Keratinocyte (primary cell): ENCODE measurements at places on chromosomes 16 and 17. TPM values are rescaled to one million over a fixed set of nuclear protein-coding genes. Genes with fewer than 3 reads are reported as not detected.

GRCh38 chr16:85614338-85615013 is 1.4 kb downstream of the GSE1 start:
- DNase-seq: no peak

- no peak for DNase-seq
These were observed 25.1 kb downstream of the SALL1 start for GRCh38 chr16:51125992-51126391.

DNA sequence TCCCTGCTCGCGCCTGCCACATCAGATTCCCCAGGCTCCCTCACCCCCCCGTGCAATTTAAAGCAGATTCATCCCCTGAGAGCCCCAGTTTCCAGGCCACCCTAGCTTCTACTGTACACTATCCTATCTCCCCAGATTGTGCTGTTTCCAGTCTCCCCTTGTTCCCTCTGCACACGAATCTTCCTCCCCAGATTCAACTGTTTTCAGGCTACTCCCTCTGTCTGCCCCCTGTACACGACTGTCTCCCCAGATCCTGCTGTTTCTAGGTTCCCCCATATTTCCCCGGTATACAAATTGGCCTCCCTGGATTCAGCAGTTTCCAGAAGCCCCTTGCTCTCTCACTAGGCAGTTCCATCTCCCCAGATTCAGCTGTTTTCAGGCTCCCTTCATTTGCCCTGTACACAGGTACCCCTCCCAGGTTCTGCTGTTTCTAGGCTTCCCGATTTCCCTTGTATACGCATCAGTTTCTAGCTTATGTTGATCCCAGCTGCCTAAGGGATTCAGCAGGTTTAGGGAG is 22.9 kb downstream of the COPZ2 start:
- DNase-seq: no peak

ADGRG1 gene
- 28.4 to 94.9 TPM (median 38.4 TPM) in 3 replicates for polyA plus RNA-seq

- DNase-seq: peak; percentile 32
These were observed 1.0 kb upstream of the AIPL1 start for GRCh38 chr17:6435968-6436367.

- no peak for DNase-seq
These were observed 18.5 kb downstream of the TOP2A start for GRCh38 chr17:40399185-40399584.

SCGB1C2 gene
- polyA plus RNA-seq: not detected in 3 replicates

P3H4 gene
- polyA plus RNA-seq: 4.2 to 8.4 TPM (median 5.9 TPM) in 3 replicates

DNA sequence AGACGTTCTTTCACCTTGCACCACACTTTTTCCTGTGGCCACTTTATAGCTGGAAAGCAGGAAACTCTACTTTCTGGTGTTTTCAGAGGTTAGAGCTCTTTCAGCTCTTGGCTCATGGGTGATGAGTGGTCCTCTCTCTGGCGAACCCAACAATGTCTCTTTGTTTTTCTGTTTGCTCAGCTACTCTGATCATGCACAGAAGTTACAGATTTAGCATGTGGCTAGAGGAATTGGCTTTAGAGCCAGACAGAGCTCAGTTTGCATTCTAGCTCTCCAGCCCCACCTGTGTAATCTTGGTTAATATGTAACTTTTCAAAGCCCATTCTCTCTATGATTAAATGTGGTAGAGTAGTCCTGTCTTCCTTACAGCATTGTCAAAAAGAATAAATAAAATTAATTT is 225.2 kb downstream of the HAPSTR1 start:
- DNase-seq: no peak

CLDN9 gene
- polyA plus RNA-seq: 0.02 TPM in 1 of 3 replicates, not detected in the others

MFAP4 gene
- not detected in 3 replicates for polyA plus RNA-seq

DNA sequence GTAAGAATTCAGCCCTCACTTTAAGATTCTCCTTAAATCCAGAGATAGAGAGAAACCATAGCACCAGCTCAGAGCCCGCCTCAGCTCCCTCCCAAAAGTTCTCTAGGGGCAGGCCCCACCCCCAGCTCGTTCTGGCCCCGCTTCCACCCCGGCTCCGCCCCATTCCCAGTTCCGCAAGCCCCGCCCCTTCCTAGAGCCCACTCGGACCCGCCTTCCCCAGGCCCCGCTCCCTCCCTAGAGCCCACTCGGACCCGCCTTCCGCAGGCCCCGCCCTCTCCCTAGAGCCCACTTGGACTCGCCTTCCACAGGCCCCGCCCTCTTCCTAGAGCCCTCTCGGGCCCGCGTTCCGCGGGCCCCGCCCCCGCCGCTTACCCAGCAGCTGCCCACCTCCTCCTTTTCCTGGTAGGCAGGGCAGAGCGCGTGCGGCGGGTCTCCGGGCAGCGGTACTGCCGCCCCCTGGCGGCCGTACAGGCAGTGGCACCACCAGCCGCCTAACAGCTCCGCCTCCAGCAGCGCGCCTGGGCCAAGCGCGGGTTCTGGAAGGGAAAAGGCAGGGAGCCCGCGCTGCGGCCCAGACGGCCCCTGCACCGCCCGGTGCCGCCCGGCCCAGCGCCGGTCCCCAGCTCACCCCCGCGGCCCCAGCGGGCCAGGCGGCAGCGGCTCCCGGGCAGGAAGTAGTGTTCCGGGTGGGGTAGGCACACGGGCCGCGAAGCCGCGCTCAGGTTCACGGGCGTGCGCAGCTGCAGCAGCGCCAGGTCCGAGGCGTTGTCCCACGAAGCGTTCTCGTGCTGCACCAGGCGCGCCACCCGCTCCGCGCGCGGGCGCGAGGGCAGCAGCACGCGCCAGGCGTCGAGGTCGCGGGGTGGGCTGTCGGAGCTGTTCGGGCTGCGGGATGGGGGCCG is 6.8 kb upstream of the PRSS8 start:
- DNase-seq: peak; percentile 93

RDM1 gene
- polyA plus RNA-seq: 0.40 to 1.1 TPM (median 0.87 TPM) in 3 replicates

DNA sequence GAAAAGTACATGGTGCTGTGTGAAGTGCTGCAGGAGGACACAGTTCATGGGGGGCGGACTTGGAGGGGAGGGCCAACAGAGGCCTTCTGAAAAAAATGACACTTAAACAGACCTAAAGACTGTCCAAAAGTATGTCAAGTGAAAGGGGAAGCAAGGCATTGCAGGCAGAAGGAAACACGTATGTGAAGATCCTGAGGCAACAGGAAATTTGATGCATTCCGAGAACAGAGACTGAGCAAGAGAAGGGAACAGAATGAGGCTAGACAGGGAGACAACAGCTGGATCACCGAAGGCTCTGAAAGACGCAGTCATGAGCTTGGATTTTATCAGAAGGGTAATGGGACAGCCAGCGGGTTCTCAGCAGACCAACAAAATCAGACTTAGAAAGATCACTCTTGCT is 1.1 kb downstream of the IFT20 start:
- DNase-seq: no peak

DNA sequence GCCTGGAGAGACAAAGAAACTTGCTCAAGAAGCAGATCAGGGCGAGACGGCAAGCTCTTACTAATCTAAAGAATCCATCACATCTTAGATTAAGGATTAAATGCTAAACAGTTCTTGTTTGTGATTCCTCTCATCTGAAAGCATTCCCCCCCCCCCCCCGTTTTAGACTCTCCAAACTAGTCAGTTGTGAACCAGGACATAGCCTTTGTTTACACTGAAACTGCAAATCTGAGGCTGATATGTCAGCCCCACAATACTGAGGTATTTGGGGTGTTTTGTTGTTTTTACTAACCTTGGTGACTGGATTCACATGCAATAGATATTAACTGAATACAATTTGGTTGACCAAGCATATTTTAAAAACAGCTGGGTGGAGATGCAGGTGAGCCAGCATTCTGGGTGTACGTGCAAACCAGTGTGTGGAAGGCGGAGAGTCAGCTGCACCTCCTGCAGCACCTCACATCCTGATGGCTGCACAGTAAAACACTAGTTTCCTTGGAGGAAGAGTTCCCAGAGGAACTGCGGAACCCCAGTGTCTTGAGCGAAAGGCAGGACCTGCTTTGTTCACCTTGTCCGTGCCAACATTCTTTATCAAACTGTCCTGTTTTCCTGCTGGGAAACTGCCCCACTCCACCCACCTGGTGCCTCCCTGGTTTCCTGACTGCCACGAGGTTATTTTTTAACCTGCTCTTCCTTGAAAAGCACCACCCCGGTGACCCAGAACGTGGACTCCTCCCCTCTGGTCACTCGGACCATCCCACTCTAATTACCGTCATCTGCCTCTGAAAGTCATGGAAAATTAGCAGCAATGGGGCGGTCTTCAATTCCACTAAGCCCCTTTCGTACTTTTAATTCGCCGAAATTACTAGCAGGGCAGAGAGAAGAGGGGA is 1.2 kb upstream of the YPEL2 start:
- no peak for DNase-seq

GRCh38 chr17:47844814-47845715 is 4.0 kb upstream of the SCRN2 start:
- DNase-seq: no peak

DNA sequence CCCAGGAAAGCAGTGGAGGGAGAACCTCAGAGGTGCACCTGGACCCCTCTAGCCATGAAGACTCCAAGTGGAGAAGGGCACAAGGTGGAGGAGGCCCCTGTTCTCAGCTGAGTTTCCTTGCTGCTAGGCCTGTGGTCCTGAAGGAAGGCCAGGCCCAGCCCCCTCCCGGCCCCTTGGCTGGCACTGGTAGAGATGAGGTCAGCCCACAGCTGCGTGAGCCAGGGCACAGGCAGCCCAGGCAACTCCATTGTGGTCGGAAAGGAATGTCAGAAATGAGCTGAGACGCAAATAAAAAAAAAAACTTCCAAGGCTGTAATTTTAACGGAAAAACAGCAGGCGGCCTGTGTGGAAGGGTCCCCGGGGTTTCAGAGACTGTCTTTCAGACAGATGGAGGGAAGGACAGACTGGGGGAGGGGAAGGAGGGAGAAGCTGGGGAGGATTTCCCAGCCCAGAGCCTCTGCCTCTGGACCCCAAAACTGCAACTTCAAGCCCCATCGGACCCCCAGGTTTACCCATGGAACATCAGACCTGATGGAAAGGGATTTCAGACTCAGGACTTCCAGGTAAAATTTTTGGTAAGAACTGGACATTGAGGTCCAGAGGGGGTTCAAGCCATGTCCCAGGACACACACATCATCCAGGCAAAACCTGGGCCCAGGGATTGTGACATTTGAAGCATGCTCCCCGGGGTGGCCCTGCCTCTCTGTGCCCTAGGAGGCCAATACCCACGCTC is 25.6 kb upstream of the MRPS23 start:
- no peak for DNase-seq

KIF22 gene
- polyA plus RNA-seq: 36.3 to 48.3 TPM (median 43.7 TPM) in 3 replicates

DERL2 gene
- 57.8 to 83.6 TPM (median 64.8 TPM) in 3 replicates for polyA plus RNA-seq

GRCh38 chr17:43782913-43783680 is 2.9 kb downstream of the CFAP97D1 start:
- no peak for DNase-seq

VTN gene
- polyA plus RNA-seq: 0.05 TPM in 1 of 3 replicates, not detected in the others

GRCh38 chr16:15952265-15952711 is 2.9 kb downstream of the ABCC1 start:
- DNase-seq: no peak

TNFRSF17 gene
- polyA plus RNA-seq: 0.13 TPM in 1 of 3 replicates, not detected in the others

TPSB2 gene
- not detected in 3 replicates for polyA plus RNA-seq

FLOT2 gene
- 50.7 to 79.4 TPM (median 67.2 TPM) in 3 replicates for polyA plus RNA-seq

- DNase-seq: no peak
These were observed 9.2 kb downstream of the UBALD2 start for GRCh38 chr17:76274112-76274956.

SAMD14 gene
- 0.02 to 0.06 TPM in 2 of 3 replicates, not detected in the other for polyA plus RNA-seq

CCL1 gene
- not detected in 3 replicates for polyA plus RNA-seq

DNA sequence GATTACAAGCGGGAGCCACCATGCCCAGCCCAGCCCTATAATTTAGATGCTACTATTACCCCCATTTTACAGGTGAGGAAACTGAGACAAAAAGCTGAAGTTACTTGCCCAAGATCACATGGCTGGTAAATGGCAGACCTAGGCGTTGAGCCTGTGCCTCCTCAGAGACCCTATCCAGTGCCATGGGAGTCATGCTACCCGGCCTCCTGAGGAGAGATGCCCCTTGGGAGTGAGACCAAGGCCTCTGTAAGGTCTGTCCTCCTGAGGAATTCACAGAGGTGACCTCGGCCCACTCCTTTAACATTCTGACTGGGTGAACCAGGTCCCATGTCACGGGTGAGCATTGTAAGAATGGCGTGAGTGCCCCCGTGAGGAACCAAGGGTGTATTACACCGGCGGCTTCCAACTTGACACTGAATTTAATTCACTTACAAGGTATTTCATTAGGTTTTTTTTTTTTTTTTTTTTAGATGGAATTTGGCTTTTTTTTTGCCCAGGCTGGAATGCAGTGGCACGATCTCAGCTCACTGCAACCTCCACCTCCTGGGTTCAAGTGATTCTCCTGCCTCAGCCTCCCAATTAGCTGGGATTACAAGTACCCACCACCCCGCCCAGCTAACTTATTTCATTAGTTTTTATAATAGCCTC is 95.7 kb downstream of the ABCC6 start:
- DNase-seq: no peak

DNA sequence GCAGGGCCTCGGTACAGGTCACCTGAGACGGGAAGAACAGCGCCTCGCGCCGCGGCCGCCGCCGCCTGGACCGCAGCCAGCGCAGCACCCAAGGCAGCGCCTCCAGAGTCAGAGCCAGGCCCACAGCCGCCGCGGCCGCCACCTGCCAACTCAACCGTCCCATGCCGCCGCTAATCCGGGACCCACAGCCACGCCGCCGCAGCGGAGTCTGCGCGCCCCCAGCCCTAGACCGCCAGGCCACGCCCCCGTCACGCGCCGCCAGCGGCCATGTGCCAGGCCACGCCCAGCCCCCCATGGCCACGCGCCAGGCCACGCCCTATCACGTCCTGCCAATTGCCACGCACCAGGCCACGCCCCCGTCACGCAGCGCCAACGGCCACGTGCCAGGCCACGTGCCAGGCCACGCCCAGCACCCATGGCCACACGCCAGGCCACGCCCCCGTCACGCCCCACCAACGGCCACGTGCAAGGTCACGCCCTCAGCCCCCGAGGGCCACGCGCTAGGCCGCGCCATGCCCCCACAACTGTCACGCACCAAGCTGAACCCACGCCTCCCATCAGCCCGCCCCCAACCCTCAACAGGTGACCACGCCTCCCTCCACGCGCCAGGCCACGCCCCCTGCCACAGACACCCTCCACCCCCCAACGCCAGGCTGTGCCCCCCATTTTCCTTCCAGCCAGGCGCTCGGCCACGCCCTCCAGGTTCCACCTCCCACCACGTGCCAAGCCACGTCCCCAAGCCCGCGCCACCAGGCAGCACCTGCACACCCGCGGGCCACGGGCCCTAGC is at the start of gene PLD6:
Gene PLD6, minus strand, starts transcription at position 210 of the 789 bp plus-strand sequence. Its CDS starts 47 bp downstream, at position 163.
- peak; percentile 26 for DNase-seq

DNA sequence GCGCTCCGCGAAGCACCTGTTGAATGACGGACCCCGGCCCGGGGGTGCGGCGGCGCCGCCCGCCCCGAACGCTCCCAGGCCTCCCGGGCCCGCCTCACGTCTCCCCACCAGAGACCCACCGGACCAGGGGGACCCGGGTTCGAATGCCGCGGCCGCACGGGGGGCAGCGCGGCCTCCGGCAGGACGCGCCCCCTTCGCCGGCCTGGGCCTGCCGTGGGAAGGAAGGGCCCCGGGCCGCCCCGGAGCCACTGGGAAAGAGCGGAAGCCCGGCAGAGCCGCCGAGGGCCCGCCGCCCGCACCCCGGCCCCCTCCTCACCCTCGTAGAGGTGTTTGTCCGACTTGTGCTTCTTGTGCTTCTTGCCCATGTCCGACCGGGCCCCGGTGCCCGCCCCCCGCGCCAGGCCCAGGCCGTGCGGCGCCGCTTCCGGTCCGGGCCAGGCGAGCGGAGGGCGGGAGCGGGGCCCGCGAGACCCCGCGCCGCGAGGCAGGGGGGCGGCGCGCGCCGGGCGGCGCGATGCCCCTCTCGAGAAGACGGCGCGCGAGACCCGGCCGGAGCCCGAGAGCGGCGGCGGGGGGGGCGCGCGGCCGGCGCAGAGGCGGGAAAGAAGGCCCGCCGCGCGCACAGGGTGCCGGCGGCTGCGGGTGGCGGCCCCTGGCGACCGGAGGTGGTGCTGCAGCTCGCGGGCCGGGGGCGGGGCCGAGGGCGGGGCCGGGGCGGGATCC is at the start of gene BRD7:
Gene BRD7, minus strand, starts transcription at position 579 of the 723 bp plus-strand sequence. Its CDS starts 214 bp downstream, at position 365.
- DNase-seq: no peak

- no peak for DNase-seq
These were observed 78.0 kb upstream of the CBX4 start for GRCh38 chr17:79916991-79917901.

LHX1 gene
- 0.21 to 1.5 TPM (median 0.35 TPM) in 3 replicates for polyA plus RNA-seq
